ENCODE measurements at places on chromosomes 16 and 17.

- DNase-seq = no peak
Measured at GRCh38 chr16:57899771-57900661, 70.9 kb downstream of the CNGB1 start.

DNA sequence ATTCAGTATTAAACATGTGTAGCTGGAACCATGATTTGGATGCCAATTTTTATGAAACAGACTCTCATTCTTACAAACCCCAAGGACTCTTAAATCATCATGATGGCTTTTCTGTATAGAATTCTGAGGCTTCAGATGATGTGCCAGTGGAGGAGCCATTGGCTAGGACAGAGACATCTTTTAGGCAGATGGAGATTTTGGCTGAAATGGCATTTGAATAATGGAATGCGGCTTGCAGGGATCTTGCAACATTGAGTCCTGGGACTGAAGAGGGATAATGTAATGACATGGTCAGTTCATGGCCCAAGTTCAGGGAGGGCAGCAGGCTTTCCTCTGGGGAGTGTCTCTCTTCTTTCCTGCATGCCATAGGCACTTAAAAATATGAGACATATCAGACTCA is 172.4 kb downstream of the ABCA8 start:
- DNase-seq = no peak

- DNase-seq = no peak
Measured at GRCh38 chr17:39144416-39144840, 7.0 kb downstream of the PLXDC1 start.

DNA sequence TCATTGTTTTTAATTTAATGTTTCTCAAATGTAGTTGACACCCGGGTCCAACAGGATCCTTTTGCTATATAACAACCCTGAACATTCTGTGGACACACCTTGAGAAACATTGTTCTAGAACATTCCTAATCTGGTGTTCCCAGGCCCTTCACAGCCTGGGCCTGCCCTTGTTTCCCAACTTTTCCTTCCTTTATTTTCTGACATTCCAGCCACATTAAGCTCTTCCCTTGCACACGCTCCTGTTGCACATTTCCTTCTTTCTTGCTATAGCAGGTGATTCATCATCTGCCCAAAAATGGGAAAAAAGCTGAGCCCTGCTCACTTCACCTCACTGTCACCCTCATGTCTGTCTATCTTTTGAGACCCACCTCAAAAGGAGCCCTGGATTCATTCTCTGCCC is 67.9 kb upstream of the MARCHF10 start:
- DNase-seq = no peak

DNA sequence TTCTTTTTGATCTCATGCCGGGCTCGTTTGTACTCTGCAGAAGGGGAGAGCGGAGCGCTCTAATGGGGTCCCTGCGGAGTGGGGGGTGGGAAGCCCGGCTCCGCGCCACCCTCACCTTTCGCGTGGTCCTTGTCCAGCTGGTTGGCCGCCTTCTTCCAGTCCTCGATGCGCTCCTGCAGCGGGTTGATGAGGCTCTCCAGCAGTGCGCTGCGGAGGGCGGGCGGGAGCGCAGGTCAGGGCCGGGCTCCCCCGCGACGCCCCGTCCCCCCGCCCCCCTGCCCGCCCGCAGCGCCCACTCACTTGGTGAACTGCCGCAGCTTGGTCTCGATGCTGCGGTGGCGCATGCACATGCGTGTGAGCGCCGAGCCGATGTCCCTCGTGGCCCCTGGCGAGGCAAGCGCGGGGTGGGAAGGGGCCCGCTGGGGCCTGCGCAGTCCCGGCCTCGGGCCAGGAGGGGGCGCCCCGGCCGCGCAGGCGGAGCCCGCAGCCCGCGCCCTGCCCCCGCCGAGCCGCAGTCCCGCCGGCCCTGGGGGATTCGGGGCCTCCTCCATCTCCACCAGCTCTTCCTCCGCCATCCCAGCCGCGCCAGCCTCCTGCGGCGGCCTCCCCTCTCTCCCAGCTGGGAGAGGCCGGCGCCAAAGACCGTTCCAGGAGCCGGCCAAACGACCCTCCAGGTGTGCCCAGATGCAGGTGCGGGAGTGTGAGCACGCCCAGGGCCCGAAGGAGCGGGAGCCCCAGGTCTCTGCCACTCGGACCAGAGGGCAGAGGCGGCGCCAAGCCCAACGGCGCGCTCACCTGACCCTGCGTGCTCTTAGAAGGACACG is 6.0 kb downstream of the MTSS2 start:
- no peak for DNase-seq

DNA sequence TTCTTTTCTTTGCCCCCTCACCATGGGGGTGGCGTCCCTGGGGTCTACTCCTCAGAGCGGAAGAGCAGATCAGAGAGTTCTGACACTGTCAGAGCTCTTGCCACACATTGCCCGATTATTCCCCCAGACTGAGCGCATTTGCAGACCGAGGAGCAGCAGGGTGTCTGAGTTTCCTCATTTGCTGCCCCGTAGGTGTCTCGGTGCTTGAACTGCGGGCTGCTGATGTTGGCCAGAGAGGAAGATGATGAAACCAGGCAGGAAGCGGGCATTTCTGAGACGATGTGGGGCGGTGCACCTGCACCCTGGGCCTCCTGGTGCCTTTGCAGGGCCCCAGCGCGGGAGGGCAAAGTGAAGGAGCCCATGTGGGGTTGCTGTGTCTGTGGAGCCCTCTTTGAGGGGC is 55.2 kb downstream of the ARSG start:
- DNase-seq = no peak

Measured in AG04449 (cell line).